ENCODE measurements at places on chromosomes 4 and X.

- DNase-seq: no peak
Measured at GRCh38 chr4:22932326-22932725, 239.6 kb downstream of the GBA3 start.

DNA sequence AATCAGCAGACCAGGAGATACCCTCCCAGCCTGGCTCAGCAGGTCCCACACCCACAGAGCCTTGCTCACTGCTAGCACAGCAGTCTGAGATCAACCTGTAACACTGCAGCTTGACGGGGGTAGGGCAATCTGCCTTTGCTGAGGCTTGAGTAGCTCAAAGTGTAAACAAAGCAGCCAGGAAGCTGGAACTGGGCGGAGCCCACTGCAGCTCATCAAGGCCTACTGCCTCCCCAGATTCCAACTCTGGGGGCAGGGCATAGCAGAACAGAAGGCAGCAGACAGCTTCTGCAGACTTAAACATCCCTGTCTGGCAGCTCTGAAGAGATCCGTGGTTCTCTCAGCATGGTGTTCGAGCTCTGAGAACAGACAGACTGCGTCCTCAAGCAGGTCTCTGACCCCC is 15.1 kb upstream of the GABRA2 start:
- DNase-seq: no peak

- no peak for DNase-seq
Measured at GRCh38 chrX:45422216-45422925, 221.7 kb upstream of the DIPK2B start.

DNA sequence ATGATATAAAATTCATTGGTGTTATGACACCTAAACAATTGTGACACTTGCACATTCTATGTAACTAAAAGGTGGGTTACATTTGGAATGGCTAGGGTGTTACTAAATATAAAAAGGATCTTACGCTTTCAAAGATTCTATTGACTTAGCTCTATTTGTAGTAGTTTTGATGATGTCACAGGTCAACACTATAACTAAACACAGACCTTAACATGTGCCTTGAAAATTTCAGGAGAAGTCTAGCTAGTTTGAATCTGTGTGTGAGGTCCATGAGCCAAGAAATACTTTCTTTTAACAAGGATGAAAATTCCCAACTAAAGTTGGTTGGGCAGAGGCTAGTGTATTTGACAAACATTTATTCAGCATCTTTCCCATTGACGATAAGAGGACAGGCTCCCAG is 298.0 kb downstream of the GPAT3 start:
- DNase-seq: no peak

DNA sequence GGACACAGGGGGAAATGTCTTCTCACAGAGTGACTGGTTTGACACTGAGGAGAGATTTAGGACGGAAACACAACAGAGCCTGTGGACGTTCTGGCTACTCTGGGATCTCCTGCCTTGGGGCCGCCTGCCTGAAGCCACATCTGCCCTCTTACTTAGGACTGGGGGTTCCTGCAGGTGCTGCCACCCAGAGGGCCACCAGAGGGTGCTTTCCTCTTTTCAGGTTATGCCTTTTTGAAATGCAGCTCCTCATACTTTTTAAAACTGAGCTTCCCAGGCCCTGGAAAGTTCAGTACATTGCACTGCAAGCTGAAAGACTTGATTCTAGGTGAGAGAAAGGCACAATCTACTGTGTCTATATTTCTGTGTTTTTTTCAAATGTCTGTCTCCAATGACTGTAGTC is 92.2 kb upstream of the PGRMC2 start:
- DNase-seq: no peak

- no peak for DNase-seq
Measured at GRCh38 chr4:149344436-149344835, 471.2 kb downstream of the IQCM start.

DNA sequence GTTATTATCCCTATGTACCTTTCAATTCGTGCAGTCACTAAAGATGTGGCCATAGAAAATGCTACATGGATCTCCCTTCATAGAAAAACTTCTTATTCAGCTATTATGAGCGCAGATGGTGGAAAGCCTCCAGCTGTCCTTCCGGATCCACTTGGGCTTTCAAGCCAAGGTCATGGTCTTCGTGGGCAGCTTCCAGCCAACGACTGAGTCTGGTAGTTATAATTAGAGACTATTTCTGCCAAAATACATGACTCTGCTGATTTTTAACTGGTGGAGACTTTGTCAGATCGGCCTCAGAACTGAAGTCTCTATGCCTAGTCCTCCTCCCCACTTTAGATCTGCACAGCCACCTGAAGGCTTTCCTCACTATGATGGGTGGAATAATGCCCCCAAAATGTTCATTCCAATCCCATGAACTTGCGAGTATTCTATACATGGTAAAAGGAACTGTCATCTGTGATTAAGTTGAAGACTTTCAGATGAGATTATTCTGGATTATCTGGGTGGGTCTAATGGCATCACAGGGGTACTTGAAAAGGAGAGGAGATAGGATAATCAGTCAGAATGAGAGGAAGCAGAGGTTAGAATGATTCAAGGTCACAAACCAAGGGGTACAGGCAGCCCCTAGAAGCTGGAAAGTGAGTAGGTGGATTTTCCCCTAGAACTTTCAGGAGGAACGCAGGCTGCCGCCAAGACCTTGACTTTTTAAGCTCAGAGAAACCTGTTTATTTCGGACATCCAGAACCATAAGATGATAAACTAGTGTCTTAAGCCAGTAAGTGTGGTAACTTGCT is 171.1 kb upstream of the CXCL13 start:
- no peak for DNase-seq

GRCh38 chr4:1003271-1004070 is 8.0 kb upstream of the FGFRL1 start:
- no peak for DNase-seq

GRCh38 chrX:154376774-154377173 is 2.3 kb upstream of the EMD start:
- DNase-seq: no peak

- no peak for DNase-seq
Measured at GRCh38 chr4:116539744-116540143, 545.6 kb downstream of the TRAM1L1 start.

DNA sequence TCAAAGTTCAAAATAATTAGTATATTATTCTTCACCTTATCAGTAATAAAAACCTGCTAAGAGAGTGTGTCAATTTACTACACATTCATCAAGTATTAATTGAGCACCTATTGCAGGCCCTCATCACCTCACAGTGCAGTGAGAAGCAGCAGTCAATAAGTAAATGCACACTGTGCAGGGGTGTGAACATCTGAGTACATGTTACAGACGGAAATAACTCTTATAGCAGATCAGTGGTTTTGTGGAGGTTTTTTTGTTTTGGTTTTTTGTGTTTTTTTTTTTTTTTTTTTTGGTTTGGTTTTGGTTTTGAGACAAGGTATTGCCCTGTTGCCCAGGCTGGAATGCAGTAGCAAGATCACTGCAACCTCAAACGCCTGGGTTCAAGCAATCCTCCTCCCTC is 20.3 kb downstream of the KLF3 start:
- no peak for DNase-seq

Data from stimulated activated naive CD8-positive, alpha-beta T cell treated with anti-CD3 and anti-CD28 coated beads, Interleukin-15, Interleukin-2, amounts not matched to agents 100 U/mL and 50 U/mL, for 24 hours (primary cell).